ENCODE measurements at places on chromosomes 5 and 9. TPM values are rescaled to one million over a fixed set of nuclear protein-coding genes. Genes with fewer than 3 reads are reported as not detected.

DNA sequence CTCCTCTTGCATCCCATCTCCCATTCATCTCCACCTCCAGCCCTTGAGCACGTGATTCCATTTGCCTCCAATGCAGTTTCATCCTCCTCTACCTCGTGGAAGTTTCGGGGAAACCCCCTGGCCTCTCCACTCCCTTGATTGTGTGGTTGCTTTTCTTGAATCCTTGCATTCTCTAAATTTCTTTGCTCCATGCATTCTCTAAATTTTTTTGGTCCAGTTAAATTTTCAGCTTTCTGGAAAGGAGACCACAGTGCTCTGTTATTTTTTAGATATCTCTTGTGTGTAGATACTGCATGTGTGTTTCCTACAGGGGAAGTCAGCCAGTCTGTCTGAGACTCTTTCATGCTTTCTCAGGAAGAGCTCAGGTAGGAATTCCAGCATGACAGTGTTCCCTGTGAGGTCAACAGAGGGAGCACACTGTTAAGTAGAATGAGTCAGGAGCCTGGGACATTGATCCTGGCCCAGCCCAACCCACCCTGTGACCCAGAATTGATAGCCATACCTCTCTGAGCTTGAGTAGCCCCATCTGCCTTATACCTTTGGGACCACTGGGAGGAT lies 52.8 kb downstream of the AMBP start:
- H3K36me3 ChIP-seq, result peaks cover 6% of the 10 kb centered on the region
- no peaks in the 10 kb centered on the region for H3K27me3 ChIP-seq
- DNase-seq, result no peak
- H3K4me1 ChIP-seq, result no peaks in the 10 kb centered on the region

DNA sequence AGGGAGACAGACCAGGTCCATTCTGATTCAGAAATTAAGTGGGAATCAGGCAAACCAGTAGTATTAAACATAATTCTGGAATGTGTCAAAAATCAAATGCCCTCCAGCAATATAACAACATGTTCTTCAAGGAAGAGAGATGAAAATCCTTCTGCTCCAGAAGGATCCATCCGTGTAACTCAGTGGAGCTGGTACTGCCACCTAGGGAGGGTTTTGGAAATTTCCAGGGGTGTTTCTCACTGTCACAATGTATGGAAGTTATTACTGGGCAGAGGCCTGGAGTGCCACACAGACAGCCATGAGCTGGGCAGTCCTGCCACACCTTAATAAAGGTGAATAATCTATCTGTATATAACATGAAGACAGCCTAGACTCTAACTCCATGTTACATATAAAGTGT lies 87.5 kb downstream of the TTLL11 start:
- H3K4me1 ChIP-seq, result no peaks in the 10 kb centered on the region
- no peak overlapping the region for H3K4me3 ChIP-seq
- H3K36me3 ChIP-seq, result no peaks in the 10 kb centered on the region
- no peaks in the 10 kb centered on the region for H3K27me3 ChIP-seq

GRCh38 chr9:94974154-94974879 lies 247.8 kb downstream of the AOPEP start:
- H3K36me3 ChIP-seq, result peaks cover 3% of the 10 kb centered on the region
- H3K4me3 ChIP-seq, result no peak overlapping the region
- DNase-seq, result no peak
- H3K27me3 ChIP-seq, result no peaks in the 10 kb centered on the region
- H3K27ac ChIP-seq, result no peak overlapping the region
- no peaks in the 10 kb centered on the region for H3K4me1 ChIP-seq

IL33 gene
- total RNA-seq, result not detected

KIF24 gene
- 6.2 TPM for total RNA-seq
